Stimulated activated CD4-positive, alpha-beta T cell treated with anti-CD3 and anti-CD28 coated beads, Interleukin-12 subunit alpha, Interleukin-12 subunit beta, amount 100 ng/mL, for 24 hours (primary cell): ENCODE measurements at places on chromosomes 7 and 10.

DNA sequence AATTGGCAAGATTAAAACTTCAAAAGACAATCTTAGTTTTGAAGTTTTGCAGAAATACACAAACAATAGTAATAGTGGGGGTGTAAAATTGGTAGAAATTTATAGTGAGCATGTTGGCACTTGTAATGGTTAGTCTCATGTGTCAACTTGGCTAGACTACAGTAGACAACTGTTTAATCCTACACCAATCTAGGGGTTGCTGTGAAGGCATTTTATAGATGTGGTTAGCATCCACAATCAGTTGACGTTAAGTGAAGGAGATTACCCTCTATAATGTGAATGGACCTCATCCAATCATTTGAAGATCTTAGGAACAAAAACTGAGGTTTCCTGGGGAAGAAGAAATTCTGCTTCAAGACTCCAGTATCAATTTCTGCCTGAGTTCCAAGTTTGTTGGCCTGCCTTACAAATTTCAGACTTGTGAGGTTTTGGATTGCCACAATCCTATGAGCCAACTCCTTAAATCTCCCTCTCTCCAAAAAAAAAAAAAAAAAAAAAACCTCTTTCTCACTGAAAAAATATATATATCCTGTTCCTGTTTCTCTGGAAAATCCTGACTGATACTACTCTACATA is 531.6 kb upstream of the IGFBP3 start:
- no peak for DNase-seq

DNA sequence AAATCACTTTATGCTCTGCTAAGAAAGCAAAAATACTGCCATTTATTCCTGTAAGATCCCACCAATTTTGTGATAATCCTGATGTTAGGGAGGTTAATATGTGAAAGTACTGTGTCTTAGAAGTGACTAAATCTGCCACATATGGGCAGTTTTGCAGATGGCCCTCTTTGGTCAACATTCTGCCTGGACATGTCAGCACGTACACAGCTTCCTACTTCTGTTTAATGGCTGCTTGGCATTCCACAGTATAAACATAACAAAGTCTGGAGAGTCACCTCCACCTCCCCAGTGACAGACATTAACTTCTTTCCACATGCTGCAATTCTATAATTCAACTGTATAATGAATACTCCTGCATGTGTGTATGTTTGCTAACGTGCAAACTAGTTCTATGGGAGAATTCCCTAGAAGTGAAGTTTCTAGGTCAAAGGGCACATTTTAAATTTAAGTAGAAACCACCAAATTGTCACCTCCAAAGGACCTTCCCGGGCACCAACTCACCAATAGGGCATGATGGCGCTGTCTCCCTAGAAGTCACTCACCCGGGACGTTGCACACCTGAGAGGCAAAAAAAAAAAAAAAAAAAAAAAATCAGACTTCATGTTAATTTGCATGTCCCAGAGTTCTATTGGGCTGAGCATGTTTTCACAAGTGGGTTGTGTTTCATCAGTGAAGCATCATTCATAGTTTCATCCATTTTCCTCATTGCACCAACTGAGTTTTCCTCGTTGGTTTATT is 38.9 kb downstream of the MKI67 start:
- no peak for DNase-seq

DNA sequence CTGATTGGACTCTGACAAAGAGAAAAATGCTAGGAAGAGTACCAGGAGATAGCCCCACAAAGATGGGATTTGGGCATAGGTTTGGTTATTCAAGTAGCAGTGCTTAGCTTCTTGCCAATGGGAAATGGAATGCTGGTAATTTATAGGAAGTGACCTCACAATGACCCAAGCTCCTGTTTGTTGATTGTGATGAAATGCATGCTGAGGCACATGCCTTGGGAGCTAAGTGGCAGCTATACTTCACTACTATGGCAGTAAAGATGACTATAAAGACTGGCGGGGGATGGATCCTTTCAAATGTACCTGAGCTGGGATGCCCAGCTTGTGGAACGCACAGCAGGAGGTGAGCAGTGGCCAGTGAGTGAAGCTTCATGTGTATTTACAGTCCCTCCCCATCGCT is 153.8 kb downstream of the ZNF22 start:
- DNase-seq, result no peak

DNA sequence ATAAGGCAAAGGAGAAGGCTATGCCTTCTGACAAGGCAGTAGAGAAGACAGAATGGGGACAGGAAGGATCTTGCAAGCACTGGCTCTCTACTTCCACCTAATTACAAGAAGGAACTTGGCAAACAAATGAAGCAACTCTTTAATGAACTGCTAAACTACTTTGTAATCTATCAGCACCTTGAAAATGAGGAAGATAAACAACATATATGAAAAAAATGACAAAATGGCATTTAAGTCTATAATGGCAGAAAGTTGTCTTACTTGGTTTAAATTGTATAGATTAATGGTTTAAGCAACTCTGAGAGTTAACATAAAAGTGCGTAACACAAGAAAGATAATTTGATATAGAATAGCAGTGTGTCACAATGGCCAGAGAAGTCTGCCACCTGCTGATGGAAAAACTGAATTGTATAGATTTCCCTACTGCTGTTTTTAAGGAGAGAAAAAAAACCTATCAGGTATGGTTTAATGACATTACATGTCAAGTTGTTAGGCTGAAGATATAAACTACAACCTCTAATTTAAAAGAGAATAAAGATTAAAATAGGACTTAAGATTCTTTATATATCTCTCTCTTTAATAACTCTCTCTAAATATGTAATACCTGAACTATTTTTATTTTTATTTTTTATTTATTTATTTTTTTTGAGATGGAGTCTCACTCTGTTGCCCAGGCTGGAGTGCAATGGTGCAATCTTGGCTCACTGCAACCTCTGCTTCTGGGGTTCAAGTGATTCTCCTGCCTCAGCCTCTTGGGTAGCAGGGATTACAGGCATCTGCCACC is 11.8 kb downstream of the NT5C3A start:
- DNase-seq, result no peak

DNA sequence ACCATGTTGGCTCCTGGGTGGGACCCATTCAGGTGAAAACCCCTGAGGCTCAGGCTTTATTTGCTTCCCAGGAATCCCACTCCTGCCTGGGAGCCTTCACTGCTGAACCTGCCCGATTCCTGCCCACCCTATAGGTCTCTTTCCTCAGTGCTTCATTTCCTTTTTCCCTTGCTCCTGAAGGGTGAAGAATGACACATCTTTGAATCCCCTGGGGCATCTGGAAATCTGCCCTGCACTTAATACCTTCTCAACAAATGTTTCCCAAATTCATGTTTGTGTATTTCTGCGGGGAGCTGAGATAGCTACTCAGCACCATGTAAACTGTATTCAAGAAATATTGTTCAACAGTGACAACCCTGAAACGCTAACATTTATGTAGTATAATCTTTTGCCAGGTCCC is 10.3 kb upstream of the PCBD1 start:
- no peak for DNase-seq

GRCh38 chr7:42096681-42097561 is 140.1 kb downstream of the GLI3 start:
- DNase-seq, result no peak

DNA sequence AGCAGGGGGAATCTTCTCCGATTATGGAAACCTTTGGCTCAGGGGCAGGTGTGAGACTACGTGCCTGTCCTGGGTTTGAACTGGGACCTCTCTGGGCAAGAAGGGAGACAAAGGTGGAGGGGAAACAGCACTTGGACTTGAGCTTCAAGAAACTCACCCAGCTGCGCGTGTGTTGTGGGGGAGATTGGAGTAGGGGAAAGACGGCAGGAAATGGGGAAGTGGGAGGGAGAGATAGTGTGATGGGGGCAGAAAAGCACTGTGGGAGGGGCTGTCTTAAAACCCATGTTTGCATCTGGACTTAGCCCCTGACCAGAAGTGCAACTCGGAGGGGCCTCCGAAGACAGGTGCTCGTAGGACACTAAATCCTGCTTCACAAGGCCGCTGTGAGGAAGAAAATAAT is 107.0 kb downstream of the HIP1 start:
- DNase-seq, result no peak

DNA sequence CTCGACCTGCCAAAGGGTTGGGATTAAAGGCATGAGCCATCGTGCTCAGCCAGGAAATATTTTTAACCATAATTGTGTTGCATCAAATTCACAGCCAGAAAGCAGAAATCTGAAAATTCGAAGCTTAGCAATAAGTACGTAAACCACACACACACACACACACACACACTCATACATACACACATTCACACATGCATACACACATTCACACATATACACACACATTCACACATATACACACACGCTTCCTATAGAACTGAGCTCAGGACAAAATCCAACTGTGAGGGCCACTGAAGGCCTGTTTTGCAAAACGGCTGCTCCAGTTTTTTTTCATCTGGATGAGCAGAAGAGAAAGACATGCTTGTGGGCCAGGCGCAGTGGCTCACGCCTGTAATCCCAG is 25.0 kb upstream of the GTF2I start:
- no peak for DNase-seq

- no peak for DNase-seq
These were observed 126.9 kb downstream of the SLC16A9 start for GRCh38 chr10:59582780-59583179.

- DNase-seq, result no peak
These were observed 200.2 kb downstream of the WDR37 start for GRCh38 chr10:1256432-1256725.

GRCh38 chr7:137987018-137987349 is 14.9 kb downstream of the CREB3L2 start:
- no peak for DNase-seq

GRCh38 chr7:38335492-38336147 is 62.2 kb upstream of the TARP start:
- peak; percentile 69 for DNase-seq

GRCh38 chr7:143126146-143126545 is 5.7 kb upstream of the PIP start:
- no peak for DNase-seq

GRCh38 chr10:103824281-103824680 is 31.1 kb downstream of the SH3PXD2A start:
- no peak for DNase-seq

- no peak for DNase-seq
These were observed 25.7 kb downstream of the MRPS33 start for GRCh38 chr7:140989068-140989467.

DNA sequence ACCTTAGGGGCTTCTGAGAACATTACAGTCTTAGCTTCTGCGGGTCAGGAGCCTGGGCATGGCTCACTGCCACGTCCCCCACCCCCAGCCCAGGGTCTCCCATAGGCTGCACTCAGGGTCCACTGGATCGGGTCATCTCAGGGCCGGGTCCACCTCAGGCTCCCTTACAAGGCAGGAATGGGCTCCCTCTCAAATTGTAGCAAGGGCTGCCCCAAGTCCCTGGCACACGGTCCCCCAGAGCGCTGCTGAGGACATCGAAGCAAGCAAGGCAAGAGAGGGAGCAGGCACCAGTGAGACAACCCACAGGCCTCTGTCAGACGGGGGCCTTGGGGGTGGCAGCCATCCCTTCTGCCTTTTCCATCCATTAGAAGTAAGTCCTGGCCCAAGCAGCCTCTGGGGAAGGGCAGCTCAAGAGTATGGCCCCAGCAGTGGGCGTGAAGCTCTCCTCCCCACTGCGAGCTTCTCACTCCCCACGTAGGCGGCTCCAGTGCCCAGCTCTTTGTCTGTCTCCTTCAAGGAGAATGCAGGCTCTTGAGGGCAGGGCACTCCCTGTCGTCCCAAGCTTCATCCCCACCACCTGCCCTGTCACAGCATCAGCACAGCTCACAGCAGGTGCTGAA is 18.0 kb upstream of the RET start:
- no peak for DNase-seq

DNA sequence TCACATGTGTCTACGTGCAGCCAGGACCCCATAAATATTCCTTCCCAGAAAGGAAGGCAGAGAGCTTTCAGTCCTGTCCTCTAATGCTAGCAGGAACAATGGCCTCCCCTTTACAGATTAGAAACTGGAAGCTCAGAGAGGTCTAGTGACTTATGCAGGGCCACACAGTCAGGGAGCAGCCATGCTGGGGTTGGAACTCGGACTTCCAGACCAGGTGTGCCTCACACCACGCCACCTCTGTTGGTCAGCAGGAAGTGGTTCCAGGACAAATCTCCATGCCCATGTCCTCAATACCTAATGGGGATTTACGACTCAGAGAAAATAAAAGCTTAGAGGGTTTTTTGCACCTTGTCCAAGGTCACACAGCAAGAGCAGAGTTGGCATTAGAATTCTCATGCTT is 378.9 kb downstream of the RPS24 start:
- DNase-seq, result no peak

- DNase-seq, result no peak
These were observed 56.4 kb upstream of the ECHDC3 start for GRCh38 chr10:11685787-11686218.

- DNase-seq, result no peak
These were observed 87.7 kb downstream of the ST7 start for GRCh38 chr7:117041007-117041406.

GRCh38 chr7:30476459-30477145 is 2.0 kb downstream of the NOD1 start:
- DNase-seq, result no peak

- no peak for DNase-seq
These were observed 23.0 kb upstream of the ITPRID1 start for GRCh38 chr7:31490796-31491314.

- DNase-seq, result no peak
These were observed 292.2 kb upstream of the TAC1 start for GRCh38 chr7:97439637-97440214.

- no peak for DNase-seq
These were observed 175.0 kb upstream of the LYZL2 start for GRCh38 chr10:30804478-30805055.

- DNase-seq, result no peak
These were observed 34.3 kb upstream of the EXOC6 start for GRCh38 chr10:92813979-92814378.

GRCh38 chr10:97019213-97019844 is 166.4 kb downstream of the SLIT1 start:
- no peak for DNase-seq

DNA sequence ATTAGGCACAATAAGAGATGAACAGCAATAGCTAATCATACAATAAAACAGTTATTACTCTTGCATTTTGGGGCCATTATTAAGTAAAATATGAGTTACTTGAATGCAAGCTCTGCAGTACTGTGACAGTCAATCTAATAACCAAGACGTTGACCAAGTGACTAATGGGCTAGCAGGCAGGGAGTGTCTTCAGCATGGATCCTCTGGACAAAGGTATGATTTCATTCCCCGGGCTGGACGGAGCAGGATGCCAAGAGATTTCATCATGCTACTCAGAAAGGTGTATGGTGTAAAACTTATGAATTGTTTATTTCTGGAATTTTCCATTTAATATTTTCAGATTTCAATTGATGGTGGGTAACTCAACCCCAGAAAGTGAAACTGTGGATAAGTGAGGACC is 80.9 kb downstream of the SHH start:
- DNase-seq, result no peak

- DNase-seq, result no peak
These were observed 1035.5 kb downstream of the LRMDA start for GRCh38 chr10:76466836-76467503.

DNA sequence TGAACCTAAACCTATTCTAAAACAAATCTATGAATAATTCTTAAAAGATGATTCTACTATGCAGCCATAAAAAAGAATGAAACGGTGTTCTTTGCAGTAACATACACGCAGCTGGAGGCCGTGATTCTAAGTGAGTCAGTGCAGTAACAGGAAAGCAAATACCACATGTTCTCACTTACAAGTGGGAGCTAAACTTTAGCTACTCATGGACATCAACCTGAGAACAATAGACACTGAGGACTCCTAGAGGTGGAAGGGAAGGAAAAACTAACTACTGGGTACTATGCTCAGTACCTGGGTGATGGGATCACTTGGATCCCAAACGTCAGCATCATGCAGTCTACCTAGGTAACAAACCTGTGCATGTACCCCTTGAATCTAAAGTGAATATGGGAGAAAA is 575.0 kb upstream of the MGMT start:
- DNase-seq, result no peak
